ENCODE measurements at places on chromosomes 1 and 21.
A peak's percentile ranks its signal among the peaks of the same experiment; 100 is the strongest.

- no peak for DNase-seq
Observed at GRCh38 chr1:14555091-14555490, 43.4 kb upstream of the KAZN start.

GRCh38 chr1:168918860-168919741 is 187.4 kb upstream of the ATP1B1 start:
- no peak for DNase-seq

GRCh38 chr21:45982758-45983648 is 1.4 kb downstream of the COL6A1 start:
- no peak for DNase-seq

GRCh38 chr1:89280766-89281165 is 8.1 kb upstream of the GBP5 start:
- no peak for DNase-seq

DNA sequence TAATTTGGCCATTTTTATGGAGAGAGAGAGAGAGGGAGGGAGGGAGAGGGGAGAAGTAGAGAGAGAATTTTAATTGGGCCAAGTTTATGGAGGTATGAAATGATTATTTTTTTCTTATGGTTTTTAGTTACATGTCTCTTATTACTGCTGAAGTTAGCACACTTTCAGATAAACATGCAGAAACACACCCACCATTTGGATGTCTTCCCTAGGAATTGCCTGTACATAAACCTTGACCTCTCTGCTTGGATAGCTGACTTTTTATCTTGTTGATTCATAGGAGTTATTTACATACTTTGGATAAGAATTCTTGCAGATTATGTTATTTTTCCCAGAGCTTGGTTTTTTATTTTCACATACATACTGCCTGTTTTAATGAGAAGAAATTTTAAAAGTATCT is 310.2 kb upstream of the ADAMTS5 start:
- DNase-seq = no peak

DNA sequence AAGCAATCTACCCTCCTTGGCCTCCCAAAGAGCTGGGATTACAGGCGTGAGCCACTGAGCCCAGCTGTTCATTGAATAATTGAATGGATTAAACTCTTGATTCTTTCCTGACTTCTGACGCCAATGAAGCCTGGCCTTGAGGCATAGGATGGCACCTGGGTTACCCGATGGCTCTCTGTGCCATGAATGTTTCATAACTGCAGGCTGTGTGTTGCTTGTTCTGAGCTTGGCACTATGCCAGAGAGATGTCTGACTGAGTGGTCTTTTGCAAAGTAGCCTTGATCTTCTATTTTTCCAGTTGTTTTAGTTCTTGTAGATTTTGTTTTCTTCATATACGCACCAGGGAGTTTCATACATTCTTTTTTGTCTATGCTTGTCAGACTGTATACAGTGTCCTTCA is 38.5 kb upstream of the AK4 start:
- no peak for DNase-seq

DNA sequence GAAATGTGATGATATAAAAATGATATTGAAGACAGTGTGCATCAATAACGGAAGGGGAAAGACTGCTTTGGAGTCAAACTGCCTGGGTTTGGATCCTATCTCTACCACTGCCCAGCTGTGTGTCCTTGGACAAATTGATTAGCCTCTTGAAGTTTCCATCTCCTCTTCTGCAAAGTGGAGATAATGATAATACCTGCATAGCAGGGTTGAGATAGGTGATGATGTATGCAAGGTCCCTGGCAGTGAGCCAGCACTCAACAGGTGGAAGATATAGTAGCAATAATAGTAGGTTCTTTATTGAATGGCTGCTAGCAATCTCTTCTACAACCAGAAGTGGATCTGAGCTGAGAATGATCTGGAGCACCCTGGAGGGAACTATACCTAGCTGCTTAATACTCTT is 166.7 kb downstream of the MIS18A start:
- no peak for DNase-seq

DNA sequence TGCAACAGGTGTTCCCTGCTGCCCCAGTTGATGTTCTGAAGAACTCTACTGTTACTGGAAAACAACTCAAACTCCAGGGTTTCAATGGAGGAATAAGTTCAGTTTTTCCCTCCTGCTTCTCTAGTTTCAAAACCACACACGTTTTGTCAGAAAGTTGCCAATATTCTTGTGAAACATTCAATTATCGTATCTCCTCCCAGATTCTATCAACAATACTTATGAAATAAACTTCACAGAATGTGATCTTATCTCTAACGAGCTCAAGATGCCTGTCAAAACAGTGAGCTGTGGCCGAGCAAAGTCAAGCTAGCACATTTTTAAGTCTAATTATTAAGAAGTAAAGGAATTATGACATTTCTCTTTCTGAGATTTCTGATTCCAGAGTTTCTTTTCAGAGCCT is 4.7 kb downstream of the OR2B11 start:
- no peak for DNase-seq

- DNase-seq = no peak
Observed at GRCh38 chr21:39688010-39688409, 57.0 kb upstream of the IGSF5 start.

- DNase-seq = no peak
Observed at GRCh38 chr1:157844089-157844830, 2.7 kb upstream of the CD5L start.

GRCh38 chr21:45280178-45280821 is 7.4 kb downstream of the POFUT2 start:
- no peak for DNase-seq

GRCh38 chr1:180192172-180192571 is 37.5 kb downstream of the QSOX1 start:
- no peak for DNase-seq

GRCh38 chr1:30706528-30706927 is 16.9 kb downstream of the MATN1 start:
- DNase-seq = peak; percentile 43

DNA sequence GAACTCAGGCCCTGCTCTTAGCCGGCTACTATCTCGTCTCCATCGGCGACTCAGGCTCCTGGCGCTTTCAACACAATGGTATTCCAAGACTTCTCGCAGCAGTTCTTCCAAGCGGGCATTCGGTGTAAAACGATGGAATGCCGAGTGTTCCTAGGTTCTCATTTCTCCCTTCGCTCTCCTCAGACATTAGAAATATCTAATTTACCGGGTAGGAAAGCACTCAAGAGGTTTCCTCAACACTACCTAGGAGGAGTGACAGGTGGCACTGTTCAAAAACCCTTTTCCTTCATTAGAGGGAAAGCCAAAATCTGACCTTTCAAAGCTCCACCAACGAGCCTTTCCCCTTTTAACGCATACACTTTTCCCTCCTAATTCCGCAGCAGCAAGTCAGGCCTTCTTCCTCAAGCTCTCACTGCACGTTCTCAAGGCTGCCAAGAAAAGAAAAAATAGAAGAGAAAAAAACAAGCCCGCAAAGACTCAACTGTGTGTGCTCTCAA is 601 bp downstream of the UBE2G2 start:
- peak; percentile 51 for DNase-seq

DNA sequence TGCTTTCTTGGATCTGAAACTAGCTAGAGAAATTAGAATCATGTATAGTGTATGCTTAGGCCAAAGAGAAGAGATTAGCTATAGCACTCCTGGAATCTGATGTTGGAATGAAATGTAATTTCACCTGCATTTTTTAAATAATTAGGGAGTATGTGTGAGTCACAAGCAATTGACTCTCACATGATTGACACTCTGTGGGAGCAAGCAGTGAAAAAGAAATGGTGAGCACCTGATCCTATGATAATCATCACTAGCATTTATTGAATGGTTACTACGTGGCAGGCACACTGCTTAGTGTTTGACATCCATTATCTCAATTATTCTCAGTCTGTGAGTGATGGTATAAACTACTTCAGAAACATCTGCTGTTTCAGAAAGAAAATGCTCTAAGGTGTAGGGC is 176.6 kb downstream of the NRIP1 start:
- DNase-seq = no peak

GRCh38 chr1:99613716-99614115 is 32.2 kb upstream of the PALMD start:
- no peak for DNase-seq

GRCh38 chr21:21915816-21916215 is 917.6 kb downstream of the NCAM2 start:
- no peak for DNase-seq

DNA sequence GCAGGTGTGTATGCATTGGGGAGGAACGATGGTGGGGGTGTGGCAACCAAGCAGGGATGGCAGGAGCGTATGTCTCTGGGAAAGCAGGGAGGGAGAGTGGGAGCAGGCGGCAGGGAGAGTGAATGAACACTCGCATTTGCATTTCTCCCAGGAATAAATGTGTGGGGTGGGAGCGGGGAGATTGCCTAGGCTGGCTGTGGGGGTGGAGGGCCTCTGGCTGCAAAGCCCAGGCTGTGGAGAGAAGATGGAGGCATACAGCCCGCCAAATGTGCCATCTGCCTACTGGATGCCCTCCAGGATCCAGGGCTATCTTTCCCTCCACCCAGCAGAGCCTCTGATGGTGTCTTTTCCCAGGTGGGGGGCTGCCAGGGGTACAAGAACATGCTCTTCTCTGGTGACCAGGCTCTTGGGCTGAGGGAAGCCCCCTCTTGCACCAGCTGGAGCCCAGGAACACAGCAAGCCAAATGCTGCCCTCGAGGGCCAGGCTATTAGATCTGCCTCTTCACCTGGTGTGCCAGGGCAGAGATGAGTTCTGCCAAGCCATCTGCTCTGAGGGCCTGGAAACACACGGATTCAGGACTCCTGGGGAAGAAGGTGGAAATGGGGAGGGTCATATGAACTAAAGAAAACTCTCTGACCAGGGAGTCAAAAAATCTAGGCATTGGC is 1.7 kb upstream of the OPTC start:
- DNase-seq = no peak

- no peak for DNase-seq
Observed at GRCh38 chr1:13435458-13435857, 25.2 kb downstream of the PRAMEF20 start.

- no peak for DNase-seq
Observed at GRCh38 chr21:14071902-14072734, 138.6 kb downstream of the LIPI start.

DNA sequence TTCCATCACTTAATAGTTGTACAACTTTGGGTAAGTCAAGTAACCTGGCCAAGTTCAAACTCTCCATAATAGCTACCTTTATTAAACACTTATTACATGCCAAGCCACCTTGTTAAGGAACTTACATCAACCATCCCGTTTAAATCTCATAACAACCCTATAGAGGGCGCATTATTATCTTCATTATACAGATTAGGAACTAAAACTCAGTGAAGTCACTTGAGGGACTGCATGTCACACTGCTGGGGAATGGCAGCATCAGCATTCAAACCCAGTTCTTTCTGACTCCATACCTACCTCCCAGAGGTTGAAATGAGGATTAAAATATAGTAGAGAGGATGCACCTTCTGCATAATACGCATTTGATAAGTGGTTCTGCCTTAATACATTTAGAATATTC is 47.1 kb upstream of the PLA2G2C start:
- DNase-seq = no peak

GRCh38 chr1:48036710-48037355 is 39.6 kb upstream of the TRABD2B start:
- DNase-seq = peak; percentile 81

GRCh38 chr1:43123031-43123430 is 49.1 kb downstream of the EBNA1BP2 start:
- DNase-seq = no peak

GRCh38 chr1:93079685-93080141 is 630 bp downstream of the MTF2 start:
- peak; percentile 6 for DNase-seq

DNA sequence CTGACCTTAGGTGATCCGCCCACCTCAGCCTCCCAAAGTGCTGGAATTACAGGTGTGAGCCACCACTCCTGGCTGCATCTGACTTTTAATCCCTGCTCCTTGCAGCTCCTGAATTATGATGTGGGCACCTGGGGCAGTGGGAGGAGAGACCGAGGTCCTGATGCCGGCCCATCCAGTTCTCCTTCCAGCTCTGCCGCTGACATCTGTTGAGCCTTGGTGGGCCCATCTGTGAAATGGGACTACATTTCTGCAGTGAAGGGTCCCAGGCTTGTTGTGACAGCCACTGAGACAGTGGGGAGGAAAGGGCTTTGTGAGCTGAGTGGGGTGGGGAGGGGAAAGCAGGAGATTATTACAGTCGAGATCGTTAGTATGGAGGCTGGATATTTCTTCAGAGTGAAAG is 11.8 kb downstream of the PLA2G2F start:
- DNase-seq = no peak

DNA sequence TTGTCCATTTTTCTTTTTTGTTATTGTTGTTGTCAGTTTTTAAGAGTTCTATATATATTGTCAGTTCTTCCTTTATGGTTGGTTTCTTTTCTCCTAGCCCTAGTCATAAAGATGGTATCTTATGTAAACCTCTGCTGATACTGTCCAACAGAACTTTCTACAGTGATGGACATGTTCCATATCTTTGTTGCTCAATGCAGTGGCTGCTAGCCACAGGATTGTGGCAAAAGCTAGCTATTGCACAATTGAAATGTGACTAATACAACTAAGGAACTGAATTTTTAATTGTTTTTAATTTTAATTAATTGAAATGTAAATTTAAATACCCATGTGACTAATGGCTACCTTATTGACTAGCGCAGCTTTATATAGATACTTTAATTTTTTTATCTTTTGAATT is 411.8 kb upstream of the PTBP2 start:
- DNase-seq = no peak

GRCh38 chr1:203592730-203593129 is 33.9 kb upstream of the ATP2B4 start:
- DNase-seq = no peak

DNA sequence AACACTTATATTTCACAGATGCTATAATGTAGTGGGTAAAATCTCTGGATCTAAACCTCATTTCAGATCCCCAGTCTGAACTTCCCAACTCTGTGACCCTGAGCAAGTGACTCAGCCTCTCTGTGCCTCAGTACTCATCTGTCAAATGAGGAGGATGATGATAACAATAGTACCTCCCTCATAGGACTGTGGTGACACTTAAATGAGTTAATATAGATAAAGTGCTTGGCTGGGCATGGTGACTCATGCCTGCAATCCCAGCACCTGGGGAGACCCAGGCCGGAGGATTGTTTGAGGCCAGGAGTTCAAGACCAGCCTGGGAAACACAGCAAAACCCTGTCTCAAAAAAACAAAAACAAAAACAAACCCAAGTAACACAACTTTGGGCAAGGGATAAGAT is 4.7 kb upstream of the ECE1 start:
- no peak for DNase-seq

- peak; percentile 57 for DNase-seq
Observed at GRCh38 chr1:155272466-155273342, 600 bp downstream of the CLK2 start.

All from Caki2 (cell line).